HEK293T (cell line): ENCODE measurements at places on chromosomes 1 and 21.

DNA sequence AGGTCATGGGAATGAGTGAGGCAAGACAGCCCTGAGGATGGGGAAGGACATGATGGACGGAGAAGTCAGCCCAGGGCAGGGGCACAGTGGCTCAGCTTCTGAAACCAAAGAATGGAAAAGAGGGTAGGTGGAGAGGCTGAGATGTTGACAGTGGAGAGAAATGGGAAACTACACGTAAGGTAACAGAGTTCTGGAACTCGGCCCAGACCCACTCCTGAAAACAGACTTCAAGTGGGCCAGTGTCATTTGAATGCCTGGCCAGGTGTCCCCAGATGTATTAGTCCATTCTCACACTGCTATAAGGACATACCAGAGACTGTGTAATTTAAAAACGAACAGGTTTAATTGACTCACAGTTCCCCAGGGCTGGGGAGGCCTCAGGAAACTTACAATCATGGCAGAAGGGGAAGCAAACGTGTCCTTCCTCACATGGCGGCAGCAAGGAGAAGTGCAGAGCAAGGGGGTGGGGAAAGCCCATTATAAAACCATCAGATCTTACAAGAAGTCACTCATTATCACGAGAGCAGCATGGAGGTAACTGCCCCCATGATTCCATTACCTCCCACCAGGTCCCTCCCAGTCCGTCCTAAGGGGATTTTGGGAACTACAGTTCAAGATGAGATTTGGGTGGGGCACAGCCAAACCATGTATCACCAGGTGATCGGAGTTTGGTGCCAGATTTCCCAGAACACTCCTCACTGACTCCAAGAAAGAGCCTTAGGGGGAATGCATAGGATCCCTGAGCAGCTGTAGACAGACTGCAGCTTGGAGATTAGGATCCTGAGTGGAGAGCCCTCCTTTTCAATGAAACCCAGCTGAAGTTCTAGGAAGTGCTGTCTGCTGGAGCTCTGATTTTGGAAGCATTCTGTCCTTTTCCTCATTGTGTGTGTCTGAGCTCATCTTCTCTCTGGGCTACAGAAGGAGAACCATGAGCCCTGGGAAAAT is 40.3 kb downstream of the FHAD1 start:
- no peak for DNase-seq

GRCh38 chr1:242811092-242811840 is 286.8 kb upstream of the PLD5 start:
- DNase-seq, result no peak

DNA sequence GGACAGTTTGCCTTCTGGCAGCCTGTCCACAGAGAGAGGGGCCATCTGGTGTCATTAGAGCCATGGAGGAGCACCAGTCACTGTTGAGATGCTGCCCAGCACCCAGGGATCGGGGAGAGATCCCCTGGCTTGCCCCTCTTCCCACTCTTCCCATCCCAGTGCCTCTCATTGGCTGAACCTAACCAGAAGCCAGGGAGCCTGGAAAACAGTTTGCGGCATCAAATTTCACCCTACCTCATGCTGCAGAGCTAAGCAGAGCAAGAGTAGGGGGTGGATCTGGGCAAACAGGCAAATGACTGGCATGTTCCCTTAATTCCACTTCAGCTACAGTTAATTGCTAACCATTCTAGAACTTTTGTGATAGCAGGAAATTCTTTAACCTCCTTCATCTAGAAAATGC is 19.1 kb downstream of the TRAF5 start:
- DNase-seq, result no peak

- no peak for DNase-seq
These were observed 3.1 kb downstream of the PRUNE1 start for GRCh38 chr1:151011154-151011850.

DNA sequence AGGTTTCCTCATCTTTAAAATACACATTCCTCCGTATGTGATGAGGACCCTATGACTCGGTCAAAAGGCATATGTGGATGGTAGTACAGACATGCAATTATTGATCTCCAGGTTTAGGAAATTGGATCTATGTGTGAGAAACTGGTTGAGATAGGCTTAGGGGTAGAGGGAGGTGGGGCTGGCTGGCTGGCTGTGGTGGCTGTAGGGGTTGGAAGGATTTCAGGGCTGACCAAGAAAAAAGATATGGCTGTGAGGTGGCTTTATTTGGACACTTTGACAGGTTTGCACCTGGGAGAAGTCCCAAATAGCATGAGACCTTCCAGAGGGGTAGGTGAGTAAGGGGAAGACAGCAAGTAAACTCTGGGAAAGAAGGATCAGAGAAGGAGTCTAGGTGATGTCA is 39.6 kb upstream of the ADAM30 start:
- no peak for DNase-seq

GRCh38 chr1:1208713-1209433 is 2.5 kb upstream of the TNFRSF18 start:
- no peak for DNase-seq

DNA sequence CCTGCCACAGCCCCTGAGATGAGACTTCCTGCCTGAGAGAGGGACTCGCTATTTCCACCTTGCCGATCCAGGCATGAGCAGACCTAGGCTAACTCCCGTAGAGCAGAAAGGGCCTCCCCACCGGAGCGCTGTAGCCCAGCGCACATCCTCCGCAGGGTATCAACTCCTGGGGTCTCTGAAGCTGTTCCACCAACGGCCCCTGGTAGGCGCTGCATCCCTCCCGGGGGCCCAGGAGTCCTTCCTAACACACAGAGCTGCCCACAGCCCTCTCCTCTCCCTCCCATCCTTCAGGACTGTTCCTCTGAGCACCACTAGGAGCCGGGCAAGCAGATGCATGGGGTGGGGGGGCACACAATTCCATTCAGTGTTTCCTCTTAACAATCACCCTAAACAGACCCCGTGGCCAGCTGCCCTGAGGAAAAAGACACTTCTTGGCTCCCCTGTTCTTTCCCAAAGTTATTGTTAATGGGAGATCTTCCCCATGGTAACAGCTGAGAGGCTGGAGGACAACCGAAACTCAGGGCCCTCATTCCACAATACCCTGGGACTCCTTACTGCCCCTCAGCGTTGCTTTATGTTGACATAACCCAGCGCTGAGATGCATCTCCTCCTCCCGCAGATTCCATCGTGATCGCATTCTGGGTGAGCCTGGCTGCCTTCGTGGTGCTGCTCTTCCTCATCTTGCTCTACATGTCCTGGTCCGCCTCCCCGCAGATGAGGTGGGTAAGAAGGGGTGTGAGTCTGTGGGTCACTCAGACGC is 7.5 kb downstream of the MRAP start:
- DNase-seq, result peak; percentile 68

GRCh38 chr1:165287329-165287728 is 69.2 kb downstream of the LMX1A start:
- no peak for DNase-seq

- peak; percentile 88 for DNase-seq
These were observed at the start of gene RYR2 for GRCh38 chr1:237041795-237042525. Gene RYR2 (plus strand): TSS chr1:237042184. CDS start chr1:237042522, 338 bp downstream.

- DNase-seq, result peak; percentile 89
These were observed 80.3 kb downstream of the SELENOF start for GRCh38 chr1:86833461-86834215.

DNA sequence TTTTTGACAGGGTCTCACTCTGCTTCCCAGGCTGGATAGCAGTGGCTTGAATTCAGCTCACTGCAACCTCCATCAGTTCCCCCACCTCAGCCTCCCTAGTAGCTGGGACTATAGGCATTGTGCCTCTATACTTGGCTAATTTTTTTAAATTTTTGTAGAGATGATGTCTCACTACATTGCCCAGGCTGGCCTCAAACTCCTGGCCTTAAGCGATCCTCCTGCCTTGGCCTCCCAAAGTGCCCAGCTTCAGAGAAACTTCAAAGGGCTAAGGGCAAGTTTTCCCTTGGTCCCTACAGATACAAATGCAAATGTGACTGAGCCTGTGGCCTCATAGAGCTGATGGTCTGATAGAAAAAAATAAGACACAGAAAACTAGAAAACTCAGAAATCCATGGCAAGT is 52.9 kb upstream of the PRRC2C start:
- no peak for DNase-seq

- DNase-seq, result no peak
These were observed 58.3 kb downstream of the AKT3 start for GRCh38 chr1:243791586-243792267.

GRCh38 chr21:46061063-46061462 is 36.8 kb upstream of the COL6A2 start:
- DNase-seq, result no peak

- no peak for DNase-seq
These were observed 136.5 kb upstream of the POU3F1 start for GRCh38 chr1:38183096-38183495.

GRCh38 chr21:45811136-45811535 is 167.6 kb downstream of the PCBP3 start:
- no peak for DNase-seq

DNA sequence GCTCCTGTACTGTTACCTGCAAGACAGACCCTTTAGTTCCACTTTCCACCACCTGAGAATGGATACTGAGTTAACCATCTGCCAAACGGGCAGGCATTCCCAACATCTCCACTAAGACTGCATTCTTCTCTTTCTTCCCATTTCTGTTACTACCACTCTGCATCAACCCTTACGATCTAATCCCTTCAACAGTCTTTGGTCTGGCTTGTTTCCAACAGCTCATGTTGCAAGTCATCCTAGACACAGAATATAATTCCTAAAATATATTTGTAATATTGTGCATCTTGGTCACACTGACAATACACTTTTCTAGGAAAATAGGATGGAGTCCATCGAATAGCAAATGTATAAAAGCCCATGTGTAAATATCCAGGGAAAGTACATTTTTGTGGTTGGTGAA is 166.7 kb downstream of the SIPA1L2 start:
- no peak for DNase-seq

- DNase-seq, result no peak
These were observed 203.7 kb upstream of the RUNX1 start for GRCh38 chr21:35252831-35253230.

GRCh38 chr1:184486761-184487445 is 100.1 kb downstream of the C1orf21 start:
- no peak for DNase-seq

- DNase-seq, result no peak
These were observed 5.1 kb downstream of the CAPZB start for GRCh38 chr1:19480282-19480681.

GRCh38 chr1:74686928-74687327 is 13.3 kb upstream of the ERICH3 start:
- no peak for DNase-seq

DNA sequence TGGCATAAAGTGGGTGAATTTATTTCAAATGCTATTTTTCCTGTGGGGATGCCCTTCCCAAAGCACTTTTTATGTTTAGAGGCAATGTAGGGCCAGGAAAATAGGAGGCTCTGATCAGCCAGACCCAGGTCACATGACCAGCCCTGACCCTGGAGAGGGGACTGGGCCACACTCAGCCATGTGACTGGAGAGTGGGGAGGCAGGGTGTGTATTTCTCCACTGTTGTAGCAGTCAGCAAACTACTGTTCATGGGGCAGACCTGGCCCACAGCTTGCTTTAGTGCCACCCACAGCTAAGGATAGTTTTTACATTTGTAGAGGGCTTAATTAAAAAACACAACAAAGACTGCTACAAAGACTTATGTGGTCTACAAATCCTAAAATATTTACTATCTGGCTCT is 153.8 kb downstream of the ACTL8 start:
- DNase-seq, result no peak

GRCh38 chr1:35453031-35453430 is 104.2 kb downstream of the KIAA0319L start:
- DNase-seq, result no peak

DNA sequence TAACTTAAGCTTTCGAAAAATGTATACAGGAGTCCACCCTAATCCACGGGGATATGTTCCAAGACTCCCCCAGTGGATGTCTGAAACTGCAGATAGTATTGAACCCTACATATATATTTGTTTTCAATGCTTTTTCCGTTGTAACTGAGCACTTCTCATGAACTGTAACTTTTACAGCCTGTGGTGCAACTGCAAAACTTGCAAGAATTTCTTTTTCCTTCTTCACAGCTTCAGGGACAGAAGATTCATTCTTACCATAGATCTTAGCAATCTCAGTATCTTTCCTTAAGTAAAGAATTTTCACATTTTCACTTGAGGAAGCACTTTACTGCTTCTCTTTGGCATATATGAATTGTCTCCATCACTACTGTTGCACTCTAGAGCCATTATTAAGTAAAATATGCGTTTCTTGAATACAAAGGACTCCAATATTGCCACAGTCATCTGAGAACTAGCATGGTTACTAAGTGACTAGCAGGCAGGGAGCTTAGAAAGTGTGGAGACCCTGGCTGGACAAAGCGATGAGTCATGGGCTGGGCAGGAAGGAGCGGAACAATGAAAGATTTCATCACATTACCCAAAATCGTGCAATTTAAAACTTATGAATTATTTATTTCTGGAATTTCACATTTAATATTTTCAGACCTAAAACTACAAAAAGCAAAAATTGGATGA is 14.1 kb downstream of the DPYD start:
- no peak for DNase-seq

- DNase-seq, result no peak
These were observed 92.1 kb downstream of the LRRC8C start for GRCh38 chr1:89725011-89725370.

DNA sequence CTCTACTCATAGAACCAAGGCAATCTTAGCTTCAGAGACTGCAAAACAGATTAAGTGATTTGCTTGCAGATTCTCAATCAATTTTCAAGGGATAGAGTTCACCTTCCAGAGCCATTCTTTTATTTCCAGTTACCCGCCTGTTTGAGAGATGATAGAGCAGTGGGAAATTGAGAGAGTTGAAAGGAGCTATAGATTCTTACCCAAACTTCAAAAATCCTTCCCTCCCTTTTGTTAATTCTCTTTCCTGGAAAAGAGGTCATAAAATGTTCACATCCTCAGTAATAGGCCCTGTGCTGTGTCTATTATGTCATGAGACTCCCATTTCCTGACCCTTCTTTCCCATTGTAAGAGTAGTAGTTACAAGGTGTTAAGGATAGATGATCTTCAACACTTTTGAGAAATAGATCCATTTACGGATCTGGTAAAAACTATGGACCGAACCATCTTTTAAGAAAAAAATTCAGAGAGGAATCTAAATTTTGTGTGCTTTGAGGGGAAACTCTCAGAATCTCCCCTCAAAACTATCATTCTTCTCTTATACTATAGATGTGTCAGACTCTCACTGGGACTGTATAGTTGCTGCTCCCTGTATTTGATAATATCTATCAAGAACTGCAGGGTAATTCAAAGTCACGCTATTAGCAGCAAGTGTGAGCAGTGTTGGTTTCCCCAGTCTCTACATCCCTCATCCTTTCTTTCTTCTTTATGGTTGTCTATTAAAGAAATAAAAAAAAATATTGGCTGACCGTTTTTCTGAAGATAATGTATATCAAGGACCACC is 8.0 kb downstream of the RGS4 start:
- DNase-seq, result no peak

DNA sequence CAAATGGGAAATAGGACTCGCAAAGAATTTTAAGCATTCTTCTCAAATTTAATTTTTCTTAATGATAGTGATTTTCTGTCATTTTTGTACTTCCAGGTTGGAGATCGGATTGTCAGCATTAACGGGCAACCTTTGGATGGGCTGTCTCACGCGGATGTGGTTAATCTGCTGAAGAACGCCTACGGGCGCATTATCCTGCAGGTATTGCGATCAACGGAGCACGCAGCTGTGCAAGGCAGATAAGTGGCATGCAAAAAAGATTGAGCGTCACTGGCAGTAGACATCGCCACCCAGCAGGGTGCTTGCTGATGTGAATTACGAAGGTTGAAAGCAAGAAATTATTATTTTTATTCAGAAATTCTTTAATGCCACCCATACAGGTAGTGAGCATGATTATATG is 65.9 kb upstream of the L1TD1 start:
- DNase-seq, result no peak
